Cardiac septum (tissue), 1 donor: ENCODE measurements at places on chromosomes 4 and X. TPM values are rescaled to one million over a fixed set of nuclear protein-coding genes. Genes with fewer than 3 reads are reported as not detected.

HGFAC gene
- 0.38 TPM for total RNA-seq

EDA gene
- total RNA-seq: 5.9 TPM

SEL1L3 gene
- 3.3 TPM for total RNA-seq

- DNase-seq: no peak
Measured at GRCh38 chrX:20433388-20433775, 166.7 kb upstream of the RPS6KA3 start.

DNA sequence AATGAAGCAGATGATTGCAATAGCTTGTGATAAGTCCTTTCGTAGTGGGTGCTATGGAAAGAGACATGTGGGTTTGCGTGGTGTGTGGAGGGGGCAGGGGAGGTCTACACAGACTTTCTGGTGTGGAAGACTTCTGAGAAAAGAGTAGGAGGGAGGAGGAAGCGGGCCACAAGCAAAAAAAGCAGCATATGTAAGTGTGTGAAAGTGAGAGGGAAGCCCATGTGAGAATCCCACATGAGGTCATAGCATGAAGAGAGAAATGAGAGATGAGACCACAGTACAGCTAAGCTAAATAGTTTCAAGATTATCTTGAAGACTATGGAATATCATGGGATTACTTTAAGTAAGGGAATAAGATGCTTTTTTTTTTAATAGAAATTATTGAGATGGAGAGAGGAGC, 2039.9 kb upstream of the TENM3 start:
- DNase-seq: no peak

DNA sequence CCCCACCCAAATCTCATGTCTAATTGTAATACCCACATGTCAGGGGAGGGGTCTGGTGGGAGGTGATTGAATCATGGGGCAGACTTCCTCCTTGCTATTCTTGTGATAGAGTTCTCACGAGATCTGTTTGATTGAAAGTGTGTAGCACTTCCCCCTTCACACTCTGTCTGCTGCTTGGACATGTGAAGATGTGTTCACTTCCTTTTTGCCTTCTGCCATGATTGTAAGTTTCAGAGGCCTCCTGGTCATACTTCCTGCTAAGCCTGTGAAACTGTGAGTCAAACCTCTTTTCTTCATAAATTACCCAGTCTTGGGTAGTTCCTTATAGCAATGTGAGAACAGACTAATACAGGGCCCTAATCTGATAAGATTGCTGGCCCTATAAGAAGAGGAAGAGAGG, 1514.8 kb downstream of the RPA4 start:
- no peak for DNase-seq

DNA sequence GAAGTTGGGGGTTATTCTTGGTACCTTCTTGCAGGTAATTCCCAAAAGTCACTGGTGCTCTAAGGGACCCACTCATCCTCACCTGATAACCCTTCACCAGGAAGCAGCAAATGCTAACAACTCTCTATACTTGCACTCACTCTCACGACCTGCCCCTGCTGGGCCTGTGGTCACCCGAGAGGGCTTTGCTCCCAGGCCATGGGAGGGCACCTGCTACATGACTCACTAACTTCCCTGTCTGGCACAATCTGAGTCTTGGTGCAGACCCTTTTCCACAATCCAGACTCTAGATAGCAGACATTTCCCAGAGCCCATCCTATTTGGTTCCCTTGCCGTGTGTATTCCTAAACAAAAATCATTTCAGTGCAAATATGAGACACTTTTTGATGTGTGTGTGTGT, 403.8 kb upstream of the FAT1 start:
- DNase-seq: no peak

DNA sequence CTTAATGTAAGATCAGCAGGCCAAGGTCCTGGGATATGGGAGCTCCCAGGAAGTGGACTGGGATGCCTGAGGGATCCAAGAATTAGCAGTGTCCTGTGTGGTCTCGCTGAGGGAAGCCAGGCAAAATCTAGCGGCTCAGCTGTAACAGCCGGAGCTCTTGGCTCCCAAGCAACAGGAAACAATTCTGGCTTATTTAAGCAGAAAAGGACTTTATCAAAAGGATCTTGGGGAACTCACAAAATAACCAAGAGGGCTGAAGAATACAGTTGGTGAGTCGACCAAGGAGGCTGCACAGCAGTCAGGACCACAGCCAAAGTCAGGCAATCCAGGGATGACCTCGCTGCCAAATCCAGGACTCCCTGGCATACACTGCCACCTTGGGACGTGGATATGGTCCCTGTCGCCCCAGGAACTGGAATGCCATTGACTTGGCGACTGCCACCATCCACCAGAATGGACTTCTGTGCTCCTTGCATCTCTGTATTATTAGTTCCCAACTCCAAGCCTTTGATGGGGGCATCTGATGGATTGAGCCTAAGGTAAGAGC, 165.3 kb upstream of the BCOR start:
- no peak for DNase-seq

DNA sequence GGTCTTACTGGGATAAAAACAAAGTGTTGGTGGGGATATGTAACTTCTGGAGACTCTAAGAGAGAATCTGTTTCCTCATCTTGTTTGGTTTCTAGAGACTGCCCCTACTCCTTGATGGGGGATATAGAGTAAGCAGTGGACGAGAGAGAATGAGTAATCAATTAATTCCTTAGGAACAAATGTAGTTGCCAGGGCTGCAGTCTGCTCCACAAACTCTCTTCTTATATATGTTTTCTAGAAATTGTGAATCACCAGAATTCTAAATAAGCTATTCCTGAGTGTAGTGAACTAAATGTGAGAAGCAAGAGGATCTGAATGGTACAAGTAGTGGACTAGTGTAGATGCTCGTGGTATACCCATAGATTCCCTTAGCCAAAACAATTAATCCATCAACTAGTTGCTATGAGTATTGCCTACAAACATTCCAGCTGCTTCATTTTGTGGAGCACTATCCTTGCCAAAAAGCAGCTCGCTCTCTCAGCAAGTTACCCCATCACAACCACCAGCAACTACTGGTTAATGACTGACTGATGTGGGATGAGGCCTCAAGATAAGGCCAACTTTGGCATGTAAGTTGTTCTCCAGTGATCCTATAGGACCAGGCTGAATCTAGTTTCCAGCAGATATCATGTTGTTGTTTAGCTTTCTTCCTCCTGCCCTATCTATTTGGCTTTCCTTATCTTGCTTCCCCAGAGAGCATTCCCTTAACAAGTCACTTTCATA, 273.0 kb downstream of the SLC7A11 start:
- DNase-seq: no peak

GRCh38 chrX:141960578-141960977, 56.9 kb downstream of the MAGEC1 start:
- DNase-seq: no peak
